Daoy (cell line): ENCODE measurements at places on chromosomes 7 and 10. TPM values are rescaled to one million over a fixed set of nuclear protein-coding genes. Genes with fewer than 3 reads are reported as not detected.

Gene GSTO2
- total RNA-seq = 0.06 and 0.48 TPM in 2 replicates

Gene OR6V1
- total RNA-seq = not detected in 2 replicates

Gene FIGNL1
- 66.0 and 77.2 TPM in 2 replicates for total RNA-seq

Gene IGF2BP3
- total RNA-seq = 277 and 349 TPM in 2 replicates

Gene SRRM3
- 0.29 and 1.8 TPM in 2 replicates for total RNA-seq

Gene PHKG1
- 1.5 TPM in 1 of 2 replicates, not detected in the other for total RNA-seq

Gene EGR2
- total RNA-seq = 1.4 and 3.1 TPM in 2 replicates

Gene PPRC1
- 10.8 and 17.0 TPM in 2 replicates for total RNA-seq

Gene SLC13A1
- total RNA-seq = not detected in 2 replicates

Gene DYNC1I1
- total RNA-seq = 5.0 and 8.4 TPM in 2 replicates

DNA sequence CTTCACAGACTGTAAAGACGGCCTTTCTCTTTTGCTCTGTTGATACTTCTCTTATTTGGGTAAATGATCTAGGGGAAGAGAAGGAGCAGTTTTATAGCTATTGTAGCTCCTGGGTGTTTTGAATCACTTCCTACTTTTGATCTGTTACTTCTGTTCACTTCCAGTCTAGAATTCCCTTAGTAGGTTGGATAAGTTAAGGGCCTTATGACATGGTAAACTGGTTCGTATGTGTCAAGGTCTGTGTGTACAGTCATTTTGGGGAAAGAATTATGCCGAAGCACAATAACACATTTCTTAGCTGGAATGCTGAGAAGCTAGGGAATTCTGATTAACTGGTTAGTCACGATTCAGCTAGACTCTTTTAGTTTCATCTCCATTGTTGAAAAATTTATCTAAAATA, 8.1 kb downstream of the DENND10 start:
- DNase-seq = no peak

DNA sequence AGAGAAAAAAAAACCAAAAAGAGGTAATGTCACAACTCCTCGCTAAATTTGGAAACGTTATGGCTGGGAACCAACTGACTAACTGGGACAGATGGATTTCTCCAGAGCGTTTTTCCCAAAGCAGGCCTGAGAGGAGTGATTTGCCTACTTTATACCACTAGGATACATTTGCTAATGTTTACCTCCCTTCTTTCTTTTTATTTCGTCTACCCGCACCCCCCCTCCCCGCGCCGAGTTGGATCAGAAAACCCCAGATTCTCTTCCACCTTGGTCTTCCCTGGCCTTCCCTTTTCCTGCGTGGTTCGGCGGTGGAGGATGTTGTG, 7.2 kb downstream of the CPA2 start:
- no peak for DNase-seq

- DNase-seq = no peak
These were observed 7.7 kb downstream of the NACAD start for GRCh38 chr7:45080958-45081669.

- DNase-seq = peak; percentile 77
These were observed 61.0 kb upstream of the NFE2L3 start for GRCh38 chr7:26090927-26091519.

GRCh38 chr10:5453749-5454489, 41.6 kb downstream of the NET1 start:
- no peak for DNase-seq

- peak; percentile 37 for DNase-seq
These were observed 18.5 kb downstream of the DDIT4 start for GRCh38 chr10:72292223-72292691.

DNA sequence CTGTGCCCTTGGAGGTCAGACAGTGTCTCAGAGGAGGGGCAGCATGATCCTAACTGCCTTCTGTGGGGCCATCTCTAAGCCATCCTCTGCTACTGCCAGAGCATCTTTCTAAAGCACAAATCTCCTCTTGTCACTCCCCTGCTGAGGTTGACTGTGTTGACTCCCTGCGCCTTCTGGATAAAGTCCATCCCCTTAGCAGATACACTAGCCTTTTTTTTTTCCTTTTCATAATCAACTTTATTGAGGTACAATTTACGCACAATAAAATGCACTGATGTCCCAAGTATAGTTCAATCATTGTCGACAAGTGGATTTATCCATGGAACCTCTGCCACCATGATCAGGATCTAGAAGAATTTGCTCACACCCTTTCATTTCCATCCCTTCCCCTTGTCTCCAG, 150.1 kb downstream of the SPAG6 start:
- no peak for DNase-seq

DNA sequence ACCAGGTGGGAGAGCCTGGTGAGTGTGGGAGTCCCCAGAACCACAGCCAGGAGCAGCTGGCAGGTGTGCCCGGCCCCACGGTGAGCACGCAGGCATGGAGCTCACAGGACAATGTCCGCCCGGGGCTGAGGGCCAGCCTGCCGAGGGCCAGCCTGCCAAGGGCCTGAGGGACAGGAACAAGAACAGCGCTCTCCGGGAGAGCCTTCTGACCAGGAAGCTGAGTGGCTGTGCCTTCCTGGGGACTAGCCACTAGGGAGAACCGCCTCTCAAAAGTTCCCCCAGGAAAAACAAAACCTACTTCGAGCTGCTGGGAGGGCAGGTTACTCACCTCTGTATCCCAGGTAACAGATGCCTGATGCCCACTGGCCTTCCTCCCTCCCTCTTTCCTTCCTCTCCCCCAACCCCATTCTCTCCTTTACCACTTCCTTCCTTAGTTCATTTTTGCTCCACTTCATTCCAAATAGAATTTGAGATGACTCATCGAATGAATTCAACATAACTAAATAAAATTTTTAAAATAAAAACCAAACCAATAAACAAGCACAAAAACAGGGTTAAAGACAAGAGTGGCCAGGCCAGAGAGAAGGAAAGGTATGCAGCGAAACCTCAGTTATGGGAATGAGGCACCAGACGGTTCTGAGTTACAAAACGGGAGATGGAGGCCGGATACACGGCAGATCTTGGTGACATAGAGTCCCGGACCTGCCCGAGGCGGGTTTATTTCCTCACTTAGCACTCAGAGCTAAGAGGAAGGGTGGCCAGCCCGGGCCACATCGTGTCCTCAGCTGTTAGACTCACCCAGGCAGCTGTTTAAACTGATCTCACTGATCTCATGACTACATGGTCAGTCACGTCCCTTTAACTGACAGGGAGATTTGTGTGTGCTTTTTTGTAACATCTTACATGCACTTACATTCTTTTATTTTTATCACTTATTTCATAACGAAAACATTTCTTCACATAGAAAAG, 128.5 kb downstream of the TNS3 start:
- peak; percentile 92 for DNase-seq

DNA sequence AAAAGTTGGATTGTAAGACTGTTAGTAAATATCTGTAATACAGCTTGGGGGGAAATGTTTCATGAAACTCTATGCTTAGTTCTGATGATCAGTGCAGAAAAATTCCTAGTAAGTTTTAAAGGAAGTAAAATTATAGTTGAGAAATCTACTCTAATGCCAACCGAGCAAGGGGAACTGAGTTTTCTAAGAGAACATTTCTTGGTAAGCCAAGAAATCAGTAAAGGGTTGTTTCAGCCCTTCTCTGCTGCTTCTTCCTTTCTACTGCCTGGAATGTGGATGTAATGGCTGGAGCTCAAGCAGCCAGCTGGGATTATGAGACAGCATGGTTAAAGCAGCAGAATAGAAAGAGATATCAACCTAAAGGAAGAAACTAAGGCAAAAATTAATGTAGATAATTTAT, 15.9 kb upstream of the AKR1B1 start:
- DNase-seq = no peak

- no peak for DNase-seq
These were observed 167.0 kb downstream of the SGMS1 start for GRCh38 chr10:50456719-50457118.

DNA sequence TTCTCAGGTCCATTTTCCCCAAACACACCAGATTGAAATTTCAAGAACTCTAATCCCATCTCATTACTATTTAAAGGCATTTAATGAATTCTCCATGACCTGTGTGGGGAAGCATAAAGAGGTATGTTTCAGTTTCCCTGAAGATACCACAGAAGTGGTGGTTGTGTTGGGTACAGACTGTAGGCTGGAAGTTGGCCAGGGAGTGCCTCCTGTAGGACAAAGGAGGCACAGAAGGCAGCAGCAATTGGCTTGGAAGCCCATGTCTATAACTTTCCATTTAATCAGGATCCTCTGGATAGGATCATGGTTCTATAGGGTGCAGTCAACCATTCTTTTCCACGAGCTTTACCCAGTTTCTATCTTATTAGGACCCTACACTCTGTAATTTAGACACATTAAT, 8.6 kb upstream of the BET1 start:
- no peak for DNase-seq

DNA sequence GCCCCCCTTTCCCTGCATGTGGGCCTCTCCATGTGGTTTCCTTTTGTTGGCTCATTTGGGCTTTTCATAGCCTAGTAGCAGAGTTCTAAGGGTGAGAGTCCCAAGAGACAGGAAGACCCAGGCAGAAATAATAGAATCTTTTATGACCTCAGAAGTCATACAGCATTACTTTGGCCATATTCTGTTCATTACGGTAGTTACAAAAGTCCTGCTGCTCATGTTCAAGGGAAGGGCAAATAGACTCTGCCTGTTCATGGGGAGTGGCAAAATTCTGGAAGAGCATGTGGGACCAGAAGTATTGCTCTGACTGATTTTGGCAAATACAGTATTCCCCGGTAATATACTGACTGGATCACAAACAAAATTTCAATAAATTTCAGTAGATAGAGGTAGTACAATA, 910.3 kb downstream of the LRMDA start:
- no peak for DNase-seq

DNA sequence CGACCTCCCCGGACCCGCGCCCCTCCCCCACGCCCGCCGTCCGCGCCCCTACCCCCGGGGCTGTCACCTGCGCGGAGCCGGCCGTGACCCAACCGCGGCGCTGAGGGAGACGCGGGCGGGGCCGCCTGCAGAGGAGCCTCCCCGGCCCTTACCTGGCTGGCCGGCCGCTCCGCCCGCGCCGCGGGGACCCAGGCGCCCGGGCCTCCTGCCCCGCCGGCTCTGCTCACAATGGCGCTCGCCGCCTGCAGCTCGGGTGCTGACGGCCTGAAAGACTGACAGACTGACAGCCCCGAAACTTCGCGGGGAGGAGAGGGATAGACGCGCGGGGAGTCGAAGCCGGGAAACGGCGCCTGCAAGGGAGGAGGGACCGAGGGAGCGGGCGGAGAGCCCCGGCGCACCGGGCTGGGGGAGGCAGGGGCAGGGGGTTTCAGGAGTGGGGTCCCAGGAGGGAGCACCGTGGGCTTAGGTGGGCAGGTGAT, 393 bp downstream of the ZNF467 start:
- no peak for DNase-seq

- no peak for DNase-seq
These were observed 25.6 kb downstream of the TM9SF3 start for GRCh38 chr10:96560966-96561887.

- DNase-seq = no peak
These were observed 485.4 kb downstream of the POM121L12 start for GRCh38 chr7:53520841-53521240.

DNA sequence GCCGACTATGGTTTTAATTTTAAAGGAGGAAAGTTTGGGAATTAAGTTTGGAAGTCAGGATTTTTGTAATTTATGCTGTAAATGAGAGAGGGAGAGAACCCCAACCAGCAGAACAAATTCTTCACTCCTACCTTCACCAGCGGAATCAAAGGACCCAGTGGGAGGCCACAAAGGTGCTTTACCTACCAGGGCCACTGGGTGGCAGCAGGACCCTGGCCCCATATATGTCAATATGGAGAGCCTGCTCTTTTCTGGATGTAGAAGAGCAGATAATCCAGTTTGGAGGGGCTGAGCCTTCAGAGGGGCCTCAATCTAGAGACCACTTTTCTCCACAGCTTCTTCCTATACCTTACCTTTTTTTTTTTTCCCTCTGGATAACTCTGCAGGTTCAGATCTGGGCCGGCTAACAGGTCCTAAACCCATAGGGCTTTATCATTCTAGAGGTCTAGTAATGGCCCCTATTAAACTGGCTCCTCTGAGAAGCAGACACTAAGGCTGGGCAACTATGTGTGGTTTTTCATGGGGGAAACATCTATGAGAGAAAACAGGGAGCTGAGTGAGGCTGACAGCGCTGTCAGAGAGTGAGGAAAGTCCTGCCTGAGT, 8.5 kb upstream of the SCD start:
- DNase-seq = peak; percentile 51

GRCh38 chr7:8134089-8134733, 127.8 kb downstream of the ICA1 start:
- DNase-seq = peak; percentile 54

DNA sequence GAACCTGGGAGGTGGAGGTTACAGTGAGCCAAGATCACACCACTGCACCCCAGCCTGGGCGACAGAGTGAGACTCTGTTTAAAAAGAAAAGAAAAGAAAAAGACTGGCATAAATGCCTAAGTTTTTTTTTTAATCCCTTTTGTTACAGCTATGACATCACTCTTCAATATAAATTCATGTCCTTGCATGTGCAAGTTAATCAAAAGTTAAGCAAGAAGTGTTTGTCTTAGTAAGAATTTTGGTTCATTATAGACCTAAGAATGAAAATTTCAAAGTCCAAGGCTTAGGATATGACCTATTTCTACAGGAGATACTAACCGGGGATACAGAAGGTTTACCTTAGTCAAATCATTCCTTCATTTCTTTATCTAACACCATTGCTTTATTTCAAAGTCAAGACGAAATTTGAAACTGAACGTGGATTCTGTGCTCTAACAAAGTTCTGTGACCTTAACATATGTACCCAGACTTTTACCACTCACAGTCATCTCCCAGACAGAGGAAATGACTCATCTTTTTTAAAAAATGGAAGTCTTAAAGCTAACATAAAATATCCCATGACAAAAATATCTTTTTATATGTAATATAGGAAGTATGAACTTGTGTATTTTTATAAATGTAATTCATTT, 29.3 kb upstream of the ITGB8 start:
- peak; percentile 46 for DNase-seq

DNA sequence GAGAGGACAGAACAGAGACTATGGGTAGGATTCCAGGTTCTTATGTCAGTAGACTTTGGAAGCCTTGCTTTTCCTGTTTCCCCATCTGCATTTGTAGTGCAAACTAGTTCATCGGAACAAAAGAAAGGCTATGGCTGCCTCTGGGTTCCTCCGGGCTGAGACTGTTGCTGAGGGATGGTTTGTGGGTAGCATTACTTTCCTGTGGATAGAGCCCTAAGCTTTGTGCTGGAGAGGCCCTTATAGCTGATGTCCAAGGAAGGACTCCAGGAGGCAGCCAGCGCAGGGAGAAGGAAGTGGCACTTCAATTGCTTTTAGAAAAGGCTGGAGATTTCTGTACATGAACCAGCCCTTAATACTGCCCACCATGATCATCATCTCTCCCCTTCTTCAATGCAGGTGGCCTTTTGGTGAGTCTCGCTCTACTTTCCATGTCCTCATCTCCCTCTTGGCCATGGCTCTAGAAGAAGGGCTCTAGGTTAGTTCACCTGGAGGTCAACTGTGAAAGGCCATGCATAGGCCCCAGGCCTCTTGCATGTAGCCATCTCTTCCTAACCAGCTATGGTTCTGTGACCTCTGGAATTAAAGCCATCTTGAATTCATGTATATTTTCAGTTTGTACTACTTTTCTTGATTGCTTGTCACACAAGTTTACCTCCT, 15.4 kb downstream of the MXI1 start:
- no peak for DNase-seq

DNA sequence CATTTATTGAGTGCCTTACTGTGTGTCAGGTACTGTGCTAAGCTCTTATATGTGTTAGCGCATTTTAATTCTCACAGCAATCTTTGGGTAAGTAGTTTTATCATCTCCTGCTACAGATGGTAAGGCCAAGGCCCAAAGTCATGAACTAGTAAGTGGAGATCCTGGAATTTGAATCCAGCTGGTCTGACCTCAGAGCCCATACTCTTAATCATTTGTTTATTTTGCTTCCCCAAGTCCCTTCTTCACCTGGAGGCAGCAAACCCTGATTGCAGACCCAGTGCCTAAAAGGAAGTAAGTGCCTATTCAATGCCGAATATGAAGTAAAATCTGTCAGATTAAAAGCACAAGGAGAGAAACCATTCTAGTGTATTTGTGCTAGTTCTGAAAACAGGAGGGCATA, 182.9 kb upstream of the TCF7L2 start:
- DNase-seq = peak; percentile 25
